Activated naive CD4-positive, alpha-beta T cell treated with anti-CD3 and anti-CD28 coated beads, Interleukin-2, amount 50 U/mL, for 72 hours (primary cell): ENCODE measurements at places on chromosomes 1 and 21. TPM values are rescaled to one million over a fixed set of nuclear protein-coding genes. Genes with fewer than 3 reads are reported as not detected.

DNA sequence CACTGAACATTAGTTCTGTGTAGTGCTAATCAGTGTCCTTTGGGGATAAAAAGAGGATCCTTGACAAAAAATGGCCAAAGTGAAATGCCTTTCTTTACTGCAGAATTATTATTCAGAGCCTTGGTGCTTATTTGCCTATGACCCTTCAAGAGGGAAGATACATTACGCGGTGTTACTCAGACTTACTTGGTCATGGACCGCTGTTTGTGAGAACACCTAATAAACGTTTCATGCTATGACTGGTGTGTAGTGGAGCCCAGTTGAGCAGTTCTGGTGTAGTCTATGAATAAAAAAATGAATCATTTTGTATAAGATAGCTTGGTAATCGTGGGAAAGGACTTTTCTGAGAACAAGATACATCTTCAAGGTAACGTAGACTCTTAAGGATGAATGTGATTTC is 8.3 kb downstream of the NFYC start:
- no peak for DNase-seq

LCE1D gene
- total RNA-seq, result not detected

SIK1 gene
- total RNA-seq, result 2.3 TPM

GRCh38 chr1:37682334-37682987 is 9.9 kb upstream of the CDCA8 start:
- DNase-seq, result no peak

DNA sequence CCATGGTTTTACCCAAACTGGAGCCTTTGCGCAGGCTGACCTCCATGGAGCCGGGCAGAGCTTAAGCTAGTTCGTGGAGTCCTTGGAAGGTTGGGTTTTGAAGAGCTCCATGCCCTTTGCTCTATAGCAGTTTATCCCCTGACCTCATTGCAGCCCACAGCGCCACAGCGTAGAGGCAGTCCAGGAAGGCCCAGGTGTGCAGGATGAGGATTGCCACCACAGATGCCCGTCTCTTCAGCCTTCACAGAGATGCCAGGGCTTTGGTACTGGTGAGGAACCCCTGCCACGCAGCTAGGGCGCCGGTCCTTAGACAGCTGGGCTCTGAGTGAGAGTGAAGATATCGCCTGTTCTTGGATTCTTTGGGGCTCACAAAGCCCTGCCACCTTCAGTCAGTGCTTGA is 138.6 kb downstream of the PEX14 start:
- DNase-seq, result no peak

DNA sequence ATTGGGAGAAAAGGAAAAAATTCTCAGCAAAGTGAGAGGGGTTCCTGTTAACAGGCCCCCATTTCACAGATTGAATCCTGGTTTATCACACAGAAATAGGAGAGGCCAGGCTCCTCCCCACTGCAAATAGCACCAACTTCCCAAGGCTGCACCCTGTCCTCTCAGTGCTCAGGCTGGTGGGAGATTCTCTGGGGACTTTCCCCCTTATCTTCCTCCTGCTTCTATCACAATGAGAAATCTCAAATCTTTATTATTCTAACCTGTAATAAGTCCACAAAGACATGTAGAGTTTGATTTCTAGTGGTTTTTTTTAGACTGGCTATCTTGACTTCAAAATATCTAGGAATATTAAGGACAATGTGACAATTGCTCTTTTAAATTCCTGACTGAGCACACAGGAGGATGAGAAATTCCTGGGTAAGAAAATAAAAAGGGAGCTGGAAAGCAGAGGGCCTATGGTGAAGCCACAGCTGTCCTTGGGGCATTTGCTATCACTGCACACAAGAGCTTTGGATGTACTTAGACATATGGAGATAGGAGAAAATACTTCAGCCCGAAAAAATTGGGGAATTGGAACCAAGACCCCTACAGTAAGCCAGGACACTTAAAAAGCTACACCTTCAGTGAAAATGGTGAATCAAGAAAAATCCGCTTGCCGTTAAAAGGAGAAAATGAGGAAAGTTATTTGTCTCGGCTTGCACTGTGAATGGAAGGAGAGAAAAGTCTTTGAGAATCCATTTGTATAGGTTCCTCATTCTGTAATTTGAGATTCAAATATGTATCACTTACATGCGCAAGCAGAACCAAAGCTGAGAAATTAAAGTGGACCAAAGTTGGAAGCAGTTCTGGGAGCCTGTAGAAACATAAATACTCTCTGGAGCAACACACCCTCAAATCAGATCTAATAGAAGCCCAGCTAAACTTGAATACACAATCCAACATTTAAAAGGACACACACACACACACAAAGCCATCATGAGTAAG is 65.9 kb upstream of the C1orf105 start:
- DNase-seq, result no peak

DNA sequence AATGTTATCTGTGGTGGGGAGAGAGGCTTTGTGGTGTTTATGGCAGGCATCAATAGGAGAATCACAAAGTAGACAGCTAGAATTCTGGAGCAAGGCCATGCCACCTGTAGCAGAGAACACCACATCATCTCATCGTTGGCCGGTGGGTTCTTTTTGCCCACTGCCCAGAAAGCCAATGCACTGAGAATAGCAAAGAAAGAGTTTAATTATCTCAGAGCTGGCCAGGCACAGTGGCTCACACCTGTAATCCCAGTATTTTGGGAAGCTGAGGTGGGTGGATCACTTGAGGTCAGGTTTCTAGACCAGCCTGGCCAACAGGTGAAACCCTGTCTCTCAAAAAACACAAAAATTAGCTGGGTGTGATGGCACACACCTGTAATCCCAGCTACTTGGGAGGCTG is 99.2 kb upstream of the COG2 start:
- no peak for DNase-seq

ALPL gene
- not detected for total RNA-seq

MCOLN2 gene
- total RNA-seq, result 37.3 TPM

DNA sequence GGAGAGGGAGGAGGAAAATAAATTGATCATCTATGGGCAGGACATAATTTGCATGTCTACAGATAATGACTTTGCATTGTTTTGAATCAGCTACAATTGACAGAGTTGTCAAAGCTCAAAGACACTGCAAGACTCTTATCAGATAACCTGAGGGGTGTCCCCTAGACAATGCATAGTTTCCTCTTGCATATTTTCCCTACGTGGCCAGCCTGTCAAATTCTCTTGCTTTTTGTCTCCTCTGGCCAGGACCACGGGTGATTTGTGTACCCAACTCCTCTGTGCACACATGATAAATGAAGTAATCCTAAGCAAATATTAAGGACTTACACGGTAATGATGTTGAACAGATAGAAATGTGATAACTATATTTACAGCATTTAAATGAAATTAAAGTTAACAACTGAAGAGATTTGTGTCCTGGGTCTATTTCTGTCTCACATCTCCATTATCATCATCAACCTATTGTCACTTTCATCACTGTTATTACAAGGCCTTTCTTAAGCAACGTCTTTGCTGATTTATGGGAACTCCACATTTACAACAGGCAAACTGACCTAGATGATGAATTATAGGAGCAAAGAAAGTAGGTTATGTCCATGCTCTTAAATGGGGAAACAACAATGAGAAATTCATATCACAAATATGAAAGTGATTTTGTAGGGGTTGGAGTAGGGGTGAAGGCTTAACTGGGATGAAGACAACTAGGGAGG is 18.8 kb downstream of the BATF3 start:
- DNase-seq, result no peak

GRCh38 chr1:84940481-84940880 is 47.5 kb upstream of the LPAR3 start:
- no peak for DNase-seq
